ENCODE measurements at places on chromosomes 7 and 10.

- no peak for DNase-seq
Measured at GRCh38 chr10:109920016-109920415, 3.3 kb downstream of the XPNPEP1 start.

- no peak for DNase-seq
Measured at GRCh38 chr7:156547884-156548561, 92.6 kb upstream of the RNF32 start.

DNA sequence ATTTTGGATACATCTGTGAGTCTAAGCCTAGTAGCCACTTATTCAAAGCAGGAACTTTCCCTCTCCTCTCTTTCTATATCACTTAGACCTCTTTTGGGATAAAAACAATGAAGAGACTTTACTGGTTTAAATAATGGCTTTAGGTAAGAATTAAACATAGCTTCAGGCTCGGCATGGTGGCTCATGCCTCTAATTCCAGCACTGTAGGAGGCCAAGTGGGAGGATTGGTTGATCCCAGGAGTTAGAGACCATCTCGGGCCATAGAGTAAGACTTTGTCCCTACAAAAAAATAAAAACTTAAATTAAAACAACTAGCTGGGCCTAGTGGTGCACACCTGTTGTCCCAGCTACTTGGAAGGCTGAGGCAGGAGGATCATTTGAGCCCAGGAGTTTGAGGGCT is 304.3 kb downstream of the THSD7A start:
- no peak for DNase-seq

DNA sequence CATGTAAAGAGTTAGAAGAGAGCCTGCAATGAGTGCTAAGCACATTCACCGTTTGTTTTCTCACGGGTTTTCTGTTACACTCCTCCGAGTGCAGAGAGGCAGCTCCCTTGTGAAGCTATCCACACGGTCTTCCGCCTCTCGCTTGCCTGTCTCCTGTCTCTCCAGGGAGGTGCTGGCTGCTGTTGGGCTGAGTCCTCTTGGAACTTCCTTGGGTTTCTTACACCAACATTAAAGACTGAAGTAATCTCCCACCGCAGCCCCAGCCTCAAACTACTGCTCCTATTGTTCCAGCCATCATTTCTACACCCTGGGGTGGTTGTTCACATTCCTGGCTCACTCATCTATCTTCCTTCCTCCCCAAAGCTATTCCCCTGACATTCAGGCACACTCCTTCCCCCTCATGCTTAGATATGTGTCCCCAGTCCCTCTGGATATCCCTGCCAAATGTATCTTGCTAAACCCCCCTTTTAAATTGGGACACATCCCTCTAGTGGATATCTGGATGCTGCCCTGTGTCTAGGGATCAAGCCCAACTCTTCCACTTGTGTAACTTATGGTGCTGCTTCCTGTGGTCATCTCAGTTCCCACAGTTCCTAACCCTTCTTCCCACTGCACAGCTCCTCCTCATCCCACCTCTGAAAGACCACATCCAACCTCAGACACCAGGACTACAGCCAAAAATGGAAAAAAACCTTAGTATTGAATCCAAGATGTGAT is 14.1 kb downstream of the ESYT2 start:
- no peak for DNase-seq

- DNase-seq: no peak
Measured at GRCh38 chr7:143227806-143228205, 6.0 kb downstream of the TAS2R40 start.

- no peak for DNase-seq
Measured at GRCh38 chr10:107341281-107341680, 176.8 kb upstream of the SORCS1 start.

DNA sequence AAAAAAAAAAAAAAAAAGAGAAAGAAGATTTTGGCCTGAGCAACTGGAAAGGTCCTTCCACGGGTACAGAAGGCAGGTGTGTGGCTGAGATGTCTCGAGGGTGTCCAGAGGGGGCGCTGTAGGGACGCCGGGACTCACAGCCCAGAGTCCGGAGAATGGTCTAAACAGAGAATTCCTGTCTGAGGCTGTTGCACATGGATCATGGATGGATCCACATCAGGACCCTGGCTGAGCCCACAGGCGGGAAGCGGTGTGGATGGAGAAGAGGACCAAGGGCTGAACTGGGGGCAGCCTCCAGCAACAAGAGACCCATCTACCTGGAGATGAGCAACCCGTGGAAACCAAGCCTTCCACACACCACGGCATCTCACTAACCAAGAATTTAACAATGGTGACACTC is 55.0 kb downstream of the PKD1L1 start:
- no peak for DNase-seq

DNA sequence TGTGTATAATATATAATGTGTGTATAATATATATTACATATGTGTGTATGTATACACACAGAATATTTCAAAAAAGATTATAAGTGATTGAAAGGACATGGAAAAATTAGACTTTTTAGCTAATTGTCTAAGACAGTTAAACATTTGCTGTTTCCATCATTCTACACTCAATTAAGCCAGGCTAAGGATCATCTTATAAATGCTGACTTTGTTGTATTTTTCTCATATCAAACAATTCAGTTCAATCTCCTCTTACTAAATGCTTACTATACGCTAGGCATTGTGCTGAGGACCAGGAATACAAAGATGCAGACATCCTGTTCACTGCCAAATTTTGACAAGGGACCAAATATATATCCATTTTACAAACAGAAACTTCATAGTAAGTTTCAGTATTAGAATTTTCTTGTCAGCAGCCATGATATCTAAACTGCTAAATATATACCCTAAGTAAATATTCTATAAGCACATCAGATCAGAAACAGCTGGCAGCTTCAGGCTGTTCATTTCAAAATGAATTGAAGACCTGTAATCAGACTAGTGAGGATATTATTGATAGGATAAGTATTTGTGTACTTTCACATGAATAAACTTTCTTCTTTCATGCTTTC is 10.3 kb upstream of the LRRN3 start:
- no peak for DNase-seq

DNA sequence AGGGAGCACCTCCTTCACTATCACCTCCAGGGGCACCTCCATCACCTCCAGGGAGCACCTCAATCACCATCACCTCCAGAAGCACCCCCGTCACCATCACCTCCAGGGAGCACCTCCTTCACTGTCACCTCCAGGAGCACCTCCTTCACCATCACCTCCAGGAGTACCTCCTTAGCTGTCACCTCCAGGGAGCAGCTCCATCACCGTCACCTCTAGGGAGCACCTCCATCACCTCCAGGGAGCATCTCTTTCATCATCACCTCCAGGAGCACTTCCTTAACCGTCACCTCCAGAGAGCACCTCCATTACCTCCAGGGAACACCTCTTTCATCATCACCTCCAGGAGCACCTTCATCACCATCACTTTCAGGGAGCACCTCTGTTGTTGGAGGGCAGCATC is 103.0 kb downstream of the DNAJB6 start:
- DNase-seq: no peak

DNA sequence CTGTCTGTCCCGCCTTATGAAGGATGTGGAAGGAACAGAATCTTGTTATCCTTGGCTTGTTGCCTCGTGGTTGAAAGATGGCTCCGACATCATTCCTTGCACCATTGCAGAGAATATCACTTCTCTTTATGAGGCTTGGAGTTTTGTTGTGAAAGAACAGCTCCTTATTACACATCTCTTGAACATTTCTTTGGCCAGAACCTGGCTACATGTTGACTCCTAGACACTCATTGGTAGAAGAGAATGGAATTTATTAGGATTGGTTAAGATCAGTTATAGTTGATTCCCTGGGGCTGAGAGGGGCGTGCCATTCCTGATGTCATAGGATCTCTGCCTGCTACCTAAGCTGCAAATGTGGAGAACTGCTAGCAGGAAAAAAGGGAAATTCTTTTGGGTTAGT is 180.5 kb upstream of the CTBP2 start:
- DNase-seq: no peak

DNA sequence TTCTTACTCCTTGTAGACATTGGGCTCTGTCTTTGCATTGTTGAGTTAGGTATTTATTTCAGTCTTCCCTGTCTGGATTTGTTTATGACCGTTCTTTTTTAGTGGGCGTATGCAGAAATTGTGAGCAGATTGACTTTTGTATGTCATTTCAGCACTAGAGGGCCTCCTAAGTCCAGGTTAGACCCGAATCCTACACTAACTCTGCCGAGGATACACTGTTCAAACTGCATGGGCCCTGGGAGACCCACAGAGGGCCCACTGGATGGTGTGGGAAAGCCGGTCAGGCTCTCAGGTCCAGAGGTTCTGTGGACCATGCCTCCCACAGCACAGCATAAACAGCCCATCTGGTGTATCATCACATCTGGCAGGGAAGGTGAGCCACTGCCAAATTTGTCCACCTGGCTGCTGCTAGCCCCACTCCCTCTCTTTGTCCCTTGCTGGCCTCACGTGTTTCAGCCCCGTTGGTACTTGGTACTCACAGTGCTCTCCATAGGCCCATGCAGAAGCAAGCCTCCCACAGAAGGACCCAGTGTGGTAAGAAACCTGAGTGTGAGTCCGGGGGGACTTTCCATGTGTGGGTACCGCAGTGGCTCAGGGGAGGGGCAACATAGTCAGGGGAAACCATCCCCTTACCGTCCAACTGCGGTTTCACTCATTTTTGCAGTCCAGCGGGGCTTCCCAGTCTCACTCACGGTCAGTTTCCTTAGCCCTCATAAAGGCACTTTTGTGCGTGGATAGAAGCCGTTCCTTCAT is 112.8 kb downstream of the APBB1IP start:
- DNase-seq: no peak

DNA sequence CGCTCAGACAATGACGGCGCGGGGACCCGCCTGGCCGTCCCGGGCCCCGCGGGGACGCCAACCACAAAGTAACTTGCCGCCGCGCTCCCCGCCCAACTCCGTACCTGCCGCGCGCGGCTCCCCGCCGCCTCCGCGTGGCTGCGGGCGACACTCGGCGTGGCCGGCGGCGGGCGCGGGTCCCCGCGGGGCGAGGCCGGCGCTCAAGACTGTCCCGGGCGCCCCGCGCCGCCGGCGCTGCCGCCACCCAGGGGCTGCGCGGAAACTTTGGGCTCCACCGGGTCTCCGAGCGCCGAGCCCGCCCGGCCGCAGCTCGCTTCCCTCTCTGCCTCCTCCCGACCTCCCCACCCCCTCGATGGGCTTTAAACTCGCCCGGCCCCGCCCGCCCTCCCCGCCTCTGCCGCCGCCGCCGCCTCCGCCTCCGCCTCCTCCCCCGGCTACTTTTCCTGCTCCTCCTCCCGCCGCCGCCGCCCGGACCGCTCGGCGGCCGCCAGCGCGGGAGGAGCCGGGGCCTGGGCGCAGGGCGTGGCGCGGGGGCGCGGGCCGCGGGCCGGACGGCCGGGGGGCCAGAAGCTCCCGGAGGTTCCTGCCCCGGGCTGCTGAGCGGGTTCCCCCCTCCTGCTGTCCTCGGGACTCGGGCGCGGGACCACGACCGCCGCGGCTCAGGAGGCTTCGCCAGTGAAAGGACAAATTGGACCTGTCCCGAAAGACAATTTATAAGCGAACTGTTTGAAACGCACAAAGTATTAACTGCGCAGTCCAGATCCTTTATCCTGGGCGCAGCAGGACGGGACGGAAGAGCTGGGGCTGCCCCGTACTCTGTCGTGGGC is 10.6 kb upstream of the GRB10 start:
- DNase-seq: no peak

DNA sequence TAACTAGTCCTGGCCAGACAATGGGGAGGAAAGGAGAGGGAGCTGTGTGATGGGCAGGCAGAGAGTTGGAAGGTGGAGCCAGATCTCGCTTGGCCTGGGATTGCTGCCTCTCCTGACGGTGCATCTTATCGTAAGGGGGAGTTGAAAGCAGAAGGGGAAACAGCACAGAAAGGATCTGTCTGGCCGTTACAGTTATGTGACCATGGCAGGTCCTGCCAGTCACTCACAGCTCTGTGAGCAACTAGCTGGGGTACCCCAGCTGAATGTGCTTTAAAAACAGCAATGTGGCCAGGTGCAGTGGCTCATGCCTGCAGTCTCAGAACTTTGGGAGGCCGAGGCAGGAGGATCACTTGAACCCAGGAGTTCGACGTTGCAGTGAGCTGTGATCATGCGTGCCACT is 8.1 kb downstream of the BLVRA start:
- DNase-seq: no peak

- no peak for DNase-seq
Measured at GRCh38 chr7:149713731-149714068, 59.7 kb downstream of the ZNF467 start.

DNA sequence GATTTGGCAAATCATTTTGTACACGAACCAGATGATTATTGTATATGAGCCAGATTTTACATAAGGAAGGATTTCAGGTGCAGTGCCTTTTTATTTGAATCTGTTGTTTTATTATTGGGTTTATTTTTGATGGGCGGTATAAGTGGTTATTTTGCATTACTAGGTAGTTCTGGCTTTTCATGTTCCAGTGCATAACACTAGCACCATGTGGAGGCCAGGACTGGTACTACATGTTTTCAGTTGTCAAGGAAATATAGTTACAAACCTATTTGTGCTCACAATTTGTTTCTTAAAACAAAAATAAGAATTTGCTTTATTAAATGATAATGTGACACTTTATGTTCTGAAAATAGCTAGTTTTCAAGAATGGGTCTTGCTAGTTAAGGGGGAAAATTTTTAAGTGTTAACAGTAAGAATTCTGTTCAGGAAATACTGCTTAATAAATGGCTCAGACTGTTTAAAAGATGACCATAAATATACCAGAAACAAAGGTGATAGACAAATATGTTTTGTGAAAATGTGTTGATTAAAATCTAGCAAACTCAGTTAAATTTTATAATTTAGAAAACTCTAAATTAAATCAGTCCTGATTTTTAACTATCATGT is 7.1 kb upstream of the SEMA3E start:
- DNase-seq: no peak

DNA sequence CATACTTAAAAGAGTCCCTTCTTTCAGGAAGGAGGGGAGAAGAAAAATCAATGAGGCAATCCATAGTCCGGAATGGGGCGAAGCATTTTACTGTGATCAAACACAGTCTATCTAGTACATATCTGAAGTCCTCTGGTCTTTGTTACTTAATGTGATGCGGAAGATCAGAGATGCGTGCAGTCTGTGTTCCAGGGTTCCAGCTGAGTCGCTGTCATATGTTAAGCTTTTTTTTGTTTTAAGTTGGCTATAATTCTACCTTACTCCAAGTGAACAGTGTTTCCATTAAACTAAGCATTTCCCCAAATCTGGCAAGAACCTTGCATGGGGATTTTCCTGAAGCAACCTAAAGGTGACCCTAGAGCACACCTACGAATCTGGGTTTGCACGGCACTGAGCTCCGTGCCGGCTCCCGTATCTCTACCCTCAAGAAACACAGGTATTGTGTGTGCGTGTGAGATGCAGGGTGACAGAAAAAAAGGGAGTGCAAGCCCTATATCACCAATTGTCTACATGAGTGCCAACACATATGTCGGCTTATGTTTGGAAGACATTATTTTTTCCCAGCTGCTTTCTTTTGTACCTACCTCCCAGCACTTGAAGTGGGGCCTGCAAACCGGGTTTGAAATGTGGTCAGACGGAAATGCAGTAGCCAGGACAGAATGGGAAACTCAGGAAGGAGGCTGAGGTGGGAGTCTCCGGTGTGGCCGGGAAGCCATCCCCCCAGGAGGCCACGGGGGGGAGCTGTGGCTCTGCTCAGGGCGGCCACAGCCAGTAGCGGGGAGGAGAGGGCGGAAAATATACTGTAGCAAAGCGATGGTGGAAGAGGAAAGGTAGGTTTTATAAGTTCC is 435.8 kb upstream of the MGMT start:
- no peak for DNase-seq

- DNase-seq: no peak
Measured at GRCh38 chr10:80829562-80829961, 291.9 kb downstream of the SH2D4B start.

GRCh38 chr10:11930312-11930978 is 107.3 kb downstream of the PROSER2 start:
- no peak for DNase-seq

Measured in activated T-helper 9 cell treated with anti-CD3 and anti-CD28 coated beads, Interleukin-2, amount 50 U/mL, for 16 hours (primary cell).